ENCODE measurements at places on chromosomes 12 and 14.

DNA sequence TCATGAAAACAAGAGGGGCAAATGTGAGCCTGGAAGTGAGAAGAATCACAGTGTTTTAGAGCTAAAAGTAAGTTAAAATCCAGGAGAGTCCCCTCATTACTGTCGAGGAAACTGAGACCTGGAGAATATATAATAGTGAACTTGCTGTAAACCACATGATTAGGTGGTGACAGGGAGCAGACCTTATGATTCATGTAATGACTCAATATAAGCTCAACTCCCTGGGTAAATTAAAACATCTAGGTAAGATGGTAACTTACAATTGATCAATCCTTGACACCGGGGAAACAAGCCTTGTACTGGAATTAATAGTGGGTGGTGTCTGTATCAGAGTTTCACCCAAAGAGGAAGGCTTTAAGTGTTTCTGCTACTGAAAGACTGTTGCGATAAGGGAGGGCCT, 269.3 kb downstream of the SNAPC1 start:
- DNase-seq = no peak

DNA sequence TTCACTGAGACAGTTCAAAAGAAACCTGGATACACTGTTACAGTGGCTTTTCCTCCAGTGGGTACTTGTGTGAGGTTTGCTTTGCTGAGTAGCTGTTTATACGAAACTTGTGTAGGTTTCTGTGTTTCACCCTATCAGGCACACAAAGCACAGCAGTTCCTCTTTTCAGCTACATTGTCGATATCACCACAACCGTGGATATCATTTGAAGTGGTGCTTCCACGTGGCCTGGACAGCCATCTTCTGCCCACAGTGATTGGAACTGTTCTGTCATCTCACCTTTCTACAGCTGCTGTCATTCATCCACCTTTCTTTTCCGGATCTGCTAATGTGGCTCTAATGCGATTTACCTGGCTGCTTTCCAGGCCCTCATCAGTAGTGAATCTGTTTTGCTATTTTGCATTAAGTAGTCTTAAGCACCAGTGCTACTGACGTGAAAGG, 368.8 kb downstream of the SYT1 start:
- no peak for DNase-seq

DNA sequence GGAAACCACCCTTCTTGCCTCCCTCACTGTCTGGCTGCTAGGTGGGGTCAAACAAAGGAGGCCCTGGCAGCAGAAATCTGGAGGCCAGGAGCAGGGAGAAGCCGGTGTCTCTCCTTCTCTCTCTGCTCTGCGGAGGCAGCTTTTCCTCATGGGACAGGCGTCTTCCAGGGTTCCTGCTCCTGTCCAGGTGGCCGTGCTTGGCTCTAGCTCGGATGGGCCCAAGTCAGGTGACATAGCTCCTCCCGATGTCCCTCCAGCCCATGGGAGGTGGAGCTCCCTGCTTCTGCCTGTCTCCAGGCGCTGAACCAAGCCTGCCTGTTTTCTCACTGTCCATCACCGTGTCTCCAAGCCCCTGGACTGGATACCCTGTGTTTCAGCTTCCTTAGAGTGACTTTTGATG, 30.5 kb upstream of the FZD10 start:
- DNase-seq = no peak

DNA sequence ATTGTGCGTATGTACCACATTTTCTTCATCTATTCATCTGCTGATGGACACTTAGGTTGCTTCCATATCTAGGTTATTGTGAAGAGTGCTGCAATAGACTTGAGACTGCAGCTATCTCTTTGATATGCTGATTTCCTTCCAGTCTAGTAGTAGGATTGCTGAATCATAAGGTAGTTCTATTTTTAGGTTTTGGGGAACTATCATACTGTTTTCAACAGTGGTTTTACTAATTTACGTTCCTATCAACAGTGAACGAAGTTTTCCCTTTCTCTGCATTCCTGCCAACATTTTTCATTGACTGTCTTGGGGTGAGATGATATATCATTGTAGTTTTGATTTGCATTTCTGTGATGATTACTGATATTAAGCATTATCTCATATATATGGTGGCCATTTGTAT, 482.2 kb downstream of the SLC16A7 start:
- no peak for DNase-seq

GRCh38 chr14:92105893-92106142, 564 bp downstream of the ATXN3 start:
- no peak for DNase-seq

GRCh38 chr12:131420867-131421447, 289.9 kb upstream of the SFSWAP start:
- no peak for DNase-seq

GRCh38 chr14:80575763-80576162, 364.5 kb upstream of the DIO2 start:
- no peak for DNase-seq

GRCh38 chr12:52667931-52668330, 12.3 kb downstream of the KRT1 start:
- no peak for DNase-seq

DNA sequence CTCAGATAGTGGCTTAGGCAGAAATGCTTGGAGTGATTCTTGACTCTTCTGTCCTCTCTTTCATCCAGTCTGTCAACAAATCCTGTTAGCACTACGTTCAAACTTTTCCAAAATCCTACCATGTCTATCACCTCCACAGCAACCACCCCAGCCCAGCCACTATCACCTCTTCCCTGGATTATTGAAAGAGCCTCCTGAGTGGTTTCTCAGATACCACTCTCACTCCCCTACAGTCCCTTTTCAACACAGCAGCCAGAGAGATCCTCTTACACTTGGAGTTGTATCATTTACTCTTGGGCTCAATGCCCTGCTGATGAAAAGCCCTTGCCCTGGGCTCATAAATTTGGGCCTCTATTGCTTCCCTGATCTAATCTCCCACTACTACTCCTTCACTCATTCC, 218.9 kb downstream of the EXOC5 start:
- no peak for DNase-seq

DNA sequence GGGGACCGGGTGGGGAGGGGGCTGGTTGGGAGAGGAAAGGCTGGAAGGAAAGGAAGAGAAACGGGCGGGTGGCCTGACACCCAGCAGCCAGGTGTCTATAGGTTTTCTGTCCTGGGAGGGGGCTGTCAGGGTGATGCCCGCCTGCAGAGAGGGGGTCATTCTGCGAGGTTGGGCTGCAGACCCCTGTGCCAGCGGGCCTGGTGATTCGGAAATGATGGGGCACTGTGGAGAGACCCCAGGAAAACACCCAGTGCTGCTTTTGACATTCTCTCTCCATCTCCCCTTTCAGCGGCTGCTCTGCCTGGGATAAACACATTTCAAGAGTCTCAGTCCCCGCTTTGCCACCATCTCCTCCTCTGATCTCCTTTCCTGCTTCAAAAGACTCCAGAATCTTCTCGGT, 168.5 kb upstream of the RTL1 start:
- DNase-seq = no peak

DNA sequence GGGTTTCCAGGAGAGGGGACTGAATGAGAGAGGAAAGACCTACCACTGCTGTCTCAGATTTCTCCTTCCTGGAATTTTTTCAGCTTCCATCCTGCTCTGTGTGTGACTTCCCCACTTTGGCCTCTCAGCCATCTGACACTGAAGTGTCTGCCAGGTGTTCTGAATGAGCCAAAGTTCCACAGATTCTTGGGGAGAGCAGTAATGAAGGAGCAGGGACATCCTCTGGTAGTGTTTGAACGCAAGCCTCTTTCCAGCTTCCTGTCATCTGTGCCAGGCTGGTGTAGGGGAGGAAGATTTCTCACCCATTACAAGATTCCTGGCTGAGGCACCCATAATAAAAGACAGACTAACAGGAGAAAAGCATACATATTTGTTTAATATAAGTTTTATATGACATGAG, 141.7 kb upstream of the NRXN3 start:
- no peak for DNase-seq

GRCh38 chr12:108633534-108634248, at the start of gene SELPLG:
SELPLG (minus strand) TSS chr12:108633894; CDS start chr12:108624307, 9,587 bp downstream.
- peak; percentile 59 for DNase-seq

DNA sequence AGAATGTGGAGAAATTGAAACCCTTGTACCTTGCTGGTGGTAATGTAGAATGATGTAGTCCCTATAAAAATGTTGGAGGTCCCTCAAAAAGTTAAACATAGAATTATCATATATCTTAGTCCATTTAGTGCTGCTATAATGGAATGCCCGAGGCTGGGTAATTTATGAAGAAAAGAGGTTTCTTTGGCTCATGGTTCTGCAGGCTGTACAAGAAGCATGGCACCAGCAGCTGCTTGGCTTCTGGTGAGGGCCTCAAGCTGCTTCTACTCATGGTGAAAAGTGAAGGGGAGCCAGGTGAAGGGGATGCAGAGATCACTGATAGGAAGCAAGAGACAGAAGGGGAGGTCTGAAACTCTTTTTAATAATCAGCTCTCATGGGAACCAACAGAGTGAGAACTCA, 233.9 kb downstream of the ADGRD1 start:
- no peak for DNase-seq

- no peak for DNase-seq
Measured at GRCh38 chr14:68823434-68824206, 30.8 kb upstream of the ZFP36L1 start.

GRCh38 chr14:39681782-39682399, 249.7 kb upstream of the FBXO33 start:
- no peak for DNase-seq

- DNase-seq = no peak
Measured at GRCh38 chr12:9872742-9873141, 3.6 kb upstream of the CLEC2B start.

DNA sequence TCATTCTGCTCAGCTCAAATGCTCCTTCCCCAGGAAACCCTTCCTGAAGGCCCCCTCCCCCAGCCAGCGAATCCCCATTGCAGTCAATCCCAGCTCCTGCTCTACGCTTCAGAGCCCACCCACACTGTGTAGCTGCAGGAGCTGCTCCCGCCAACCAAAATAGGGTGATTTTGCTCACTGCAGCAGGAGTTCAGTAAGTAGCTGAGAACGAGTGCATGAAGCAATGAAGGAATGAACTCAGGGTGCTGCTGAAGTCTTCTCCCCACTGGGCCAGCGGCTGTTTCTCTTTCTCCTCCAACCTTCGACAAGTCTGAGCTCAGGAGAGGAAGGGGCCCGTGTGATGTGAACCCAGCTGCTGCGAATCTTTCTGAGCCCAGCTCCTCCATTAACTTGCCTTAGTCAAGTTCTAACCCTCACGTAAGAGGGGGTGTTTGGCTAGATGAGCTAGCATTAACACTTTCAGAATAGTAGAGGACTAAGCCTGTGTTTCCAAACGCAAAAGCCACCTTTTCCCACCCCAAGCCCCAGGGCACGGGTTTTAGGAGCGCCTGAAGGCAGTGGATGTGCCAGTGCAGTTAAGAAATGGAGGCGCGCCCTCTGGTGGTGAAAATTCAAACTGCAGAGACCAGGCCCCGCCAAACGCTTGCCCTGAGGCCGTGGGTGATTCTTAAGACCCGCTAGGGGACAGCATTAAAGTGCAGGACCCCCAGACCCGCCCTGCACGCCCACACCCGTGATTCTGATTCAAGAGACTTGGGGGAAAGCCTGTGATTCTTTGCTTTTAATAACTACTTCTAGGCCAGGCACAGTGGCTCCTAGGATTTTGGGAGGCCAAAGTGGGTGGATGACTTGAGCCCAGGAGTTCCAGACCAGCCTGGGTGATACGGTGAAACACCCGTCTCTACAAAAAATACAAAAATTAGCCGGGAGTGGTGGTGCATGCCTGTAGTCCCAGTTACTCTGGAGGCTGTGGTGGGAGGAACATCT, 11.9 kb upstream of the SERPINA4 start:
- no peak for DNase-seq

DNA sequence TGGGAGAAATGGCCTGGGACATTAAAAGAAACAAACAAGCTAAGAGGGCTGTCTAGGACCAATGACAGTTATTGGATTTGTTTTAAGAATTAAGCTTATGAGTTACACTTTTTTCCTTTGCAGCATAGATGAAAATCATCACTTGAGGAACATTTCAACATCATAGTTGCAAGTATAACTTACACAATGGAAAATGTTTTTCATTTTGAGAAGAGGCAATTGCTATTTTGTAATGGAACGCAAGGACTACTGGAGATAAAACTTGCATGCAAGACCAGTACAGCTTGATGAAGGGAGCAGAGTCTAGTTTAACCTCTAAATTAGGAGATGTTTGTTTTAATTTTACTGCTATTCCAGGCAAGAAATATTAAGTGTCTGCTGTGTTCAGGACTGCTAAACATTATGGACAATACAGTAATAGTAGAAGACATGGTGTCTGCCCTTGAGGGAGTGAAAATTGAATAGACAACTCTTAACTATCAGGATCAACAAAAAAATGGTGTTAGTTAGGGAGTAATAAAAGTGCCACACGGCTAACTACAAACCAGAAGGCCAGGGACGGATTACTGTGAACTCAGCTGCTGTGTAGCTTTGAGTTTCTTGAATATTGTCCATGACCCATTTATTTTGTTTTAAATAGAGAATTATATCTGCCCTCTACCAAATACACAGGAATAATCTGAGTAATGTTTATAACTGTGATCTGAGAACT, 374.5 kb downstream of the RAD51B start:
- DNase-seq = no peak

GRCh38 chr12:45357539-45358417, 141.9 kb downstream of the ANO6 start:
- DNase-seq = no peak

DNA sequence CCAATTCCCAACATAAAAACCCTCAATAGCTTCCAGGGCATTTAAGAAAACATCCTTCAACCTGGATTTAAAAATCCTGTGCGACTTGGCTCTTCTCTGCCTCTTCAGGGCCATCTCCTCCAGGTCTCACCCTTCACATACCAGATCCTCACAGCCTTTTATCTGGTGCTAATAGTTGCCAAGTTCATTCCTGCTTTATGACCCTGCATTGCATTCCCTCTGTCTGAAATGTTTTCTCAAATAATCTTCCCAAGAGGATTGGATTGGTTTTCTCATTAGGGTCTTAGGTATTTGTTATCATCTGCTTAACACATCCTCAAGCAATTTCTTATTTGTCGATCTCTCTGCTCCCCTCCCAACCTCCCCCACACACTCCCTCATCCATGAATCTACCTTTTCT, 832.0 kb downstream of the GALC start:
- DNase-seq = no peak

- DNase-seq = no peak
Measured at GRCh38 chr12:62865065-62865464, 69.9 kb downstream of the PPM1H start.

DNA sequence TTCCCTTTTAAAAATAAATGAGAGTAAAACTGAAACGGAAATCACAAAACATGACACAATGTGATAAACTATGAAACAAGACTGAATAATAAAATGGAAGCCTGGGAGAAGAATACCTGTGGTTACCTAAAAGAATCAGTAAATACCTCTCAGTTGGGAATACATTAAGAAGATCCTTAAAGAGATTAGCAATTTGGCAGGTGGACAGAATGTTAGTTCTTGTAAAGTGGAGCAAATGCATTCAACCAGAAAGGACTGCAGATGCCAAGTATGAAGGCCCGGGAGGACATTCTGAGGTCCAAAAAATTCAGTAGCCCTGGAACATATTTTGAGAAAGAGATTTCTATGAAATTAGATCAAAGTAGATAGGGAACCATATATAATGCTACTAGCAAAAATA, 861.3 kb upstream of the SEL1L start:
- no peak for DNase-seq

GRCh38 chr12:29782285-29782870, 1.4 kb downstream of the TMTC1 start:
- DNase-seq = peak; percentile 25

GRCh38 chr12:123058481-123058880, 78.0 kb downstream of the ARL6IP4 start:
- DNase-seq = no peak
